Myocyte (in vitro differentiated cells): ENCODE measurements at places on chromosomes 11 and 22. TPM values are rescaled to one million over a fixed set of nuclear protein-coding genes. Genes with fewer than 3 reads are reported as not detected.

The KIAA1671 gene
- 10.4 and 11.2 TPM in 2 replicates for total RNA-seq

The SLC22A12 gene
- total RNA-seq, result not detected in 2 replicates

The GALNT18 gene
- 3.3 and 5.3 TPM in 2 replicates for total RNA-seq

The SPDYC gene
- not detected in 2 replicates for total RNA-seq

The SOX6 gene
- 0.05 and 1.1 TPM in 2 replicates for total RNA-seq

The C11orf86 gene
- not detected in 2 replicates for total RNA-seq

The SYT12 gene
- total RNA-seq, result not detected in 2 replicates

The TTLL12 gene
- 33.6 and 33.8 TPM in 2 replicates for total RNA-seq

The CCDC15 gene
- total RNA-seq, result 1.7 and 1.8 TPM in 2 replicates

The MFNG gene
- total RNA-seq, result 0.51 and 0.68 TPM in 2 replicates

The GPR83 gene
- total RNA-seq, result 0.05 TPM in 1 of 2 replicates, not detected in the other

The SELENOH gene
- total RNA-seq, result 162 and 192 TPM in 2 replicates

The SYNGR1 gene
- total RNA-seq, result 0.29 and 4.9 TPM in 2 replicates

The APOL5 gene
- 1.1 and 1.6 TPM in 2 replicates for total RNA-seq

The ZNF280B gene
- total RNA-seq, result 3.6 and 7.3 TPM in 2 replicates

The OR51B5 gene
- 0.21 and 0.29 TPM in 2 replicates for total RNA-seq

The SERHL2 gene
- total RNA-seq, result 1.6 and 2.8 TPM in 2 replicates

The NXPE1 gene
- total RNA-seq, result not detected in 2 replicates

The THY1 gene
- total RNA-seq, result 107 and 112 TPM in 2 replicates

The ENTHD1 gene
- total RNA-seq, result not detected in 2 replicates

The DEPDC7 gene
- total RNA-seq, result 20.6 and 21.1 TPM in 2 replicates

The C22orf42 gene
- not detected in 2 replicates for total RNA-seq

The CRYBB3 gene
- not detected in 2 replicates for total RNA-seq

The CREB3L1 gene
- total RNA-seq, result 19.7 and 23.6 TPM in 2 replicates

The DDTL gene
- not detected in 2 replicates for total RNA-seq

The CTSF gene
- total RNA-seq, result 52.8 and 73.8 TPM in 2 replicates

The RPS13 gene
- 738 and 1,022 TPM in 2 replicates for total RNA-seq

The FIBIN gene
- 4.0 and 12.3 TPM in 2 replicates for total RNA-seq

The PKP3 gene
- 1.4 and 8.9 TPM in 2 replicates for total RNA-seq

The TESMIN gene
- not detected in 2 replicates for total RNA-seq

The P2RY2 gene
- total RNA-seq, result 1.6 and 3.4 TPM in 2 replicates

The MUC6 gene
- total RNA-seq, result not detected in 2 replicates

The MGAT3 gene
- not detected in 2 replicates for total RNA-seq

The GAL gene
- total RNA-seq, result not detected in 2 replicates

The RNH1 gene
- total RNA-seq, result 419 and 464 TPM in 2 replicates

The PTGDR2 gene
- total RNA-seq, result not detected in 2 replicates

The POLR2F gene
- 40.9 and 43.5 TPM in 2 replicates for total RNA-seq

The SCT gene
- not detected in 2 replicates for total RNA-seq

The APOL3 gene
- 1.4 and 1.7 TPM in 2 replicates for total RNA-seq

The NAALAD2 gene
- 0.16 TPM in 1 of 2 replicates, not detected in the other for total RNA-seq

The GGTLC2 gene
- total RNA-seq, result not detected in 2 replicates
